ENCODE measurements at places on chromosomes 5 and 9.

GRCh38 chr9:129880654-129881546, 45.6 kb downstream of the USP20 start:
- DNase-seq, result no peak

DNA sequence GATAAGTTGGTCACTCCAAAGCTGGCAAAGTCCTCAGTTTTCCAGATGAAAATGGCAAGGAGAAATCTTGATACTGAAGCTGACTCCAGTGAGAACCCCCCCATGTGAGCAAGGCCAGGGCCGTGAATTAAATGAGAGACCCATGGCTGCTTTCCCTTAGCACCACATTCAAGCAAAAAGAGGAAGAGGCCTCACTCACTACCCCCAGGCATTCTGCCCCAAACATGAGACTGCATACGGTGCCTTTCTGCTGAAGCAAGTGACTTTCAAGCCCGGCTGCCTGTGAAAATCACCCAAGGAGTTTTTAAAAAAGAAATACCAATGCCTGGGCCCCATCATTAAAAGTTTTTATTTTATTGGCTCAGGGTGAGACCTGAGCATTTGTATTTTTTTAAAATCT, 66.9 kb downstream of the TMEM252 start:
- no peak for DNase-seq

GRCh38 chr9:70412832-70413463, 1.5 kb downstream of the KLF9 start:
- DNase-seq, result peak; percentile 33

DNA sequence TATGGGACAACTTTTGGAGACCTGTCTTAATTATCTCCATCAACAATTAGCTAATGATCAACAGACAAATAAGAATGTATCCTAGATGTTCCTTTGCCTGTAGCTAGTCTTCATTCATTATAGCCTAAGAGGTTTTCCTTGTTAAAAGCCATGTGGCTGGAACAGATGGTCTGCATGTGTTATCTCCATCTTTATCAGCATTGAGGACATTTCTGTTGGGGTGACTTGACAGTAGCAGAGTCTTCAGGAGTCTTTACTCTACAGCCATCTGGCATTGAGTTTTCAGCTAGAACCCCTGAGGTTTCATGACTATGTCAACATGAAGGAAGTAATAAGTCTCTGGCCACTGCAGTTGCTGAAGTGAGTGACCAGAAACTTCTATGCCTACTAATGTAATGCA, 106.6 kb upstream of the TLE4 start:
- no peak for DNase-seq

DNA sequence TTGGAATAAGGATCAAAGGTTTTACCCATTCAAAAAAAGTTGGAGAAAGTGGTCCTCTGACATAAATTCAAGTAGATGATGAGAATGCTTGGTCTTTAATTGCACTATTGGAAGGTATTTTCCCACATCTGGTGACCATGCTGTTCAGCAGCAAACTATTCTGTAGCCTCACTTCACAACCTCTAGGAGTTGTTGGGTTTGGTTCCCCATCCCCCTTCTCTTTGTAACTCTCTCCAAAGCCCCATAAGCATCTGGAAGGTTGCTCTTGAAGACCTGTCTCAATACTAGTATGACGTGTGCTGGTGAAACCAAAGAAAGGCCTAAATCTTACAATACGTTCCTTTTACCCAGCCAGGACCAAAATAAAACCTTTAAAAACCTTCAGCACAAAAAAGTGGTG, 8.5 kb downstream of the RGMB start:
- no peak for DNase-seq

DNA sequence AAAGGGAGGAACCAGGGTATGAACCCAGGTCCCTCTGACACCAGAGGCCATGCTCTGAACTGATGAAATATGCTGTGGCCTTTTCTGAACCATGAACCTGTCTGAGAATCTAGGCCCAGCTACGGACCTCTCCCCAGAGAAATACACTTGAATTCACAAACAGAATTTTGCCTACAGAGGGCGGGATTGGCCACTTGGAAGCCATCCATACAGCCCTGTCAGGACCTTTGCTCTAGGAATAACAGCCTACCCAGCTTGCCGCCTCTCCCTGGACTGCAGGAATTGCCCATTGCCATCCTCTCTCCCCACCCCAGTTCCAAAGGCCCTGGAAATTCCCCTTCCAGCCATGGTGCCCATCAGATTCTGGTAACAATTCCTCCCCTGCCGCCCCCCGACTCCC, 26.6 kb downstream of the MORN5 start:
- DNase-seq, result no peak

DNA sequence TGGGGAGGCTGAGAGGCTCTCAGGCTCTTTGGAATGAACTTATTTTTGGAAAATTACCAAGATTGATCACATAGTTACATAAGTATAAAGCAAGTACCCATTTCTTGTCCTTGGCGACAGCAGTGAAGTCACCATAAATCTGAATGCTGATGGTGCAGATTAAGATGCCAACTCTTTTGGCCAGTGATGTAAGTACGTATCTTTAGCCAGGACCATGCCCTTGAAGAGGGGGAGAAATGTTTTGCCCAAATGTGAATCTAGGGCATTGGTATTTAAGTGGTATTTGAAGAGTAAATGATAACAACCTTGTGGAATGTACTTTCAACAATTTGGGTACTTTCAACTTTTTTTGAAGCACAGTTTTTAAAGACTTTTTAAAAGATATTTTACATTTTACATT, 68.2 kb upstream of the RAD23B start:
- no peak for DNase-seq

DNA sequence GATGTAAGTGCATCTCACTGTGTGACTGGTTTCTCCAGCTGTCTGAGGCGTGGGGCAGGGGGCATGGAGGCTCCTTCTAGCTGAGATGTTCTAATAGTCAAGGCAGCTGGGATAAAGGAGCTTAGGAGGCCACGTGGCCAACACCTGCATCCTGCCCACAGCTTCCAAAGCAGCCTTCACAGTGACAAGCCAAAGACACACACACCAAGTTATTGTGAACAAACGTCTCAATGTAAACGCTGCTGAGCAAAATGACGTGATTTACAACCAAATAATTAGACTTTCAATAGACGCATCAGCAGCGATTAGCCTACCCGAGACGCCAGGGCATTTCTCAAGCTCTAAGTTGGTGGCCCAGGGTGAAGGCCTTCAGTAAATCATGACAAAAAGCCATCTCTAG, 23.2 kb upstream of the SLC25A51 start:
- no peak for DNase-seq

GRCh38 chr9:106177216-106177615, 482.9 kb downstream of the TMEM38B start:
- DNase-seq, result no peak

DNA sequence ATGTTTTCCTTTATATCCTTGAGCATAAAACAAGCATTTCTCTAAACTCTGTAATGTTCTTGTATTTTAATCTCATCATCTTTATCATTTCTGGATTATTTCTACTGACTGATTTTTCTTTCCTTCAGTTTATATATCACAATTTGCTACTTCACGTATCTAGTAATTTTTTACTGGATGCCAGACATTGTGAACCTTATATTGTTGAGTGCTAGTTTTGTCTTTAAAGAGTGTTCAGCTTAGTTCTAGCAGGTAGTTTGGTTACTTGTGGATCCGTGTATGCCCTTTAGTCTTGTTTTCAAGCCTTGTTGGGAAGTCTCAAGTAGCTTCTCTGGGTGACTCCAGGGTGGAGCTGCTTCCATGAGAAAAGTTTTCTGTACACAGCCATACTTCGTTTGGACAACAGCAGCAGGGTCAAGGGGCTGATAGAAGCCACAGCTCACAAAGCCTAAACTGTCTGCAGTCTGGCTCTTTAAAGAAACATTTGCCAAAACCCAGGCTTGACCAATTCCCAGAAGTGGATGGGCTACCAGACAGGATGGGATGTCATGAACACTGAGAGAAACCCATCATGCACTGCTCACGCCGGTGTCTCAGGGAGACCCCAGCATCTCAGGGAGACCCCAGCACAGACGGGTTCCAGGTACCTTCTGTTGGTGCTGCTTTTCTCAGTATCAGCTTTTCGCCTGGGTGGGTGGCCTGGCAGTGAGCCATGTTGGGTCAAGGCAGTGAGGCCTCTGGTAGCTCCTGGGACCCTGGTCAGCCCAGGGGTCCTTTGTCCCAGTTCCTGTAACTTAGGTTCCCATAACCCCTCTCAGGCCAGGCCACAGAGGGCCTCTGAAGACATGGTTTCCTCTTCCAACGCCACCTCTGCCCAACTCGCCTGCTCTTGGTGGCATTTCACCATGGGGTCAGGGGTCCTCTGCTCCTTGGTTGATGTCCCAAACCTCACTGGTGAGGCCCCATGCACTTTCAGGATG, 29.1 kb downstream of the TRIP13 start:
- DNase-seq, result no peak

DNA sequence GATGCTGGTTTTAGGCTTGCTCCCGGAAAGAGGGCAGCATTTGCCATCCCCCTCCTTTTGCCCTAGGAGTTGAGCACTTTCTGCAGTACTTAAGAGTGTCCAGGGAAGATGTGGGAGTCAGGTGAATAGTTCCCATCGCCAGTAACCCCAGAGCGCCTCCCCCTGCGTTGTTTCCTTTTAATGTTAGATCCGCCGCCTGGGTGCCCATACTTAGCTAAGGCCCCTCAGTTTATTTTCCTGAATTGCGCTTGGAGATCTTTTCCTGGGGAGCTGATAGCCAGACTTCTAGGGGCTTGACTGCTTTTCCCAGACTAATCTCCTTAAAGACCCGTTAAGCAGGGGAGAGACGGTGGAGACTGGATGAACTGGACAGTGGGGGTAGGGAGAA, 377 bp upstream of the PCDHAC2 start:
- DNase-seq, result no peak

GRCh38 chr9:20220286-20220685, 402.0 kb downstream of the MLLT3 start:
- no peak for DNase-seq

GRCh38 chr5:109533751-109534272, 124.0 kb upstream of the PJA2 start:
- DNase-seq, result no peak

DNA sequence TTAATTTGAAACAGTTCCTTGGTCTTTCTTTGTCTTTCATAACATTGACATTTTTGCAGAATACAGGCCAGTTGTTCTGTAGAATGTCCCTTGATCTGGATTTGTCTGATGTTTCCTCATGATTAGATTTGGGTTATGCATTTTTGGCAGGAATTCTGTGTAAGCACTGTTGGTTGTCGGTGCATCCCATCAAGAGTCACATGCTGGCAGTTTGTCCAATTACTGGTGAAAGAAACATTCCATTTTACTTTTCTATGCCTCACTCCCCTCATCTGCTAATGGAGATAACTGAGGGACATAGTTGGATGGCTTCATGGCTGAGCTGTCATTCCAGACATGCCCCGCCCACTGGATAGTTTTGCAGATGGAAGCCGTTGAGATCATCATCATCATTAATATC, 7.6 kb upstream of the ZNF618 start:
- DNase-seq, result no peak

DNA sequence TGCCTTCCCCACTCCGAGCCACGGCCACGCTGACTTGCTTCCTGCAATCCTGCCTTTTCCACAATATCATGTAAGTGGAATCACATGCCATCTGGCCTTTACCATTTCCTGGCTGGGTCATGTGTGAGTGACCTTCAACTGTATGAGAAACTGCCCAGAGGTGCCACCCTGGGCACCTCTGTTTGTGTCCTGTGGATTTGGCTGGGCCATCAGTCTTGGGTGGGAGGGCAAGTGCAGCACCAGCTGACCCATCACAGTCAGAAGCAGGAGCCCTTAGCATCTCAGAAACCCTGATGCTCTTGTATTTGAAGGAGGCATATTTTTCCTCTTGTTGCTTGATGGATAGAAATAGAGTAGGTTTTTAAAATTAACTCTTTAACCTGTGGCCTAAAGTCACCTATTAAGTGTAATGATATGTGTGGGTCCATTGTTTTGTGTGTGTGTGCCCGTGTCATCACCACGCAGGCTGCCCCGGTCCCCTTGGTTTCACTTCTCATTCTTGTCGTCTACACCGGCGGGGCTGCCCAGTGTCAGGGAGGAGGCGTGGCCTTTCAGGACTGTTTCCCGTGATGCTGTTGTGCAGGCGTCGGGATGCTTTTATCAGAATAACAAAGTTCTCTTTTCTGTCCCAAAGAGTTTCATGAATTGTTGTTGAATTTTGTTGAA, 52.1 kb upstream of the CACNA1B start:
- DNase-seq, result no peak

DNA sequence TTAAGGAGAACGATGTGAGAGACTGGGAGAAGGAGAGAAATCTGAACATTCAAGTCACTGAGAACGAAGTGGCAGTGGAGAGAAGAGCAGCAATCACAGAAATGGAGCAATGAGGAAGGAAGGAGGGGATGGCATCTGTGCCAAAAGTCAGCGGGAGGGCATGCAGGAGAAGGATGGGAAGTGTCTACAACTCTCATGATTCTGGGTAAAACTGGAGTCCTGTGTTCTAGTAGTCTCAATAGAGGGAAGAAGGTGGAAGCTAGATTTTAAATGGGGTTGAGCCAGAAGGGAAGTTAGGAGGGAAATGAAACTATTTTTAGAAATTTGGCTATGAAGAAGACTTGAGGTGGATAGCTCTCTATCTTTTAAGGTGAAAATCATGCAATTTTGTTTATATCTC, 39.1 kb upstream of the SPATA31C2 start:
- no peak for DNase-seq

DNA sequence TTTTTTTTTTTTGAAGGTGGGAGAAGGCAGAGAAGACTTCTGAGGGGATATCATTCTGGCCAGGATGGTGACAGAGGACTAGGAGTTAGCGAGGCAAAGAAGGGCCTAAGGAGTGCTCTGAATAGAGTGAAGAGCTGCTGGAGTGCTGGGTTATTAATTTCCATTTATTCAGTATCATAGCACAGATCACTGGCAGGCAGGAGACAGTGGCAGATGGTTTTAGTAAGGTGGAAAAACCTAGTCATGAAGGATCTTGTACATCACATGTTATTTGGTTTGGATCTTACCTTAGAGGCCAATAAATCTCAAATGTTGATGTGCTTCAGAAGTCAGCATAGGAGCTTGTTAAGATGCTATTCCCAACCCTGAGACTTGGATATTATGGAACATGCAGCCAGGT, 165.5 kb downstream of the TTLL11 start:
- peak; percentile 22 for DNase-seq
